ENCODE measurements at places on chromosomes 11 and 22.

GRCh38 chr22:30393885-30394284 is 2.9 kb upstream of the SEC14L2 start:
- H3K27me3 ChIP-seq: no peaks in the 10 kb centered on the region
- peaks cover 54% of the 10 kb centered on the region for H3K4me1 ChIP-seq
- no peak for DNase-seq
- H3K4me3 ChIP-seq: no peak overlapping the region
- H3K27ac ChIP-seq: no peak overlapping the region
- H3K36me3 ChIP-seq: no peaks in the 10 kb centered on the region

- no peaks in the 10 kb centered on the region for H3K36me3 ChIP-seq
- peaks cover 40% of the 10 kb centered on the region for H3K4me1 ChIP-seq
- no peak overlapping the region for H3K4me3 ChIP-seq
- H3K27me3 ChIP-seq: no peaks in the 10 kb centered on the region
- peak; percentile 12 for DNase-seq
Observed at GRCh38 chr11:128551611-128552335, 35.6 kb downstream of the ETS1 start.

GRCh38 chr22:26770624-26771023 is 113.2 kb downstream of the MIAT start:
- peaks cover 8% of the 10 kb centered on the region for H3K36me3 ChIP-seq
- no peaks in the 10 kb centered on the region for H3K27me3 ChIP-seq
- H3K4me3 ChIP-seq: no peak overlapping the region
- no peaks in the 10 kb centered on the region for H3K4me1 ChIP-seq

GRCh38 chr22:50227579-50228215 is 17.1 kb downstream of the TUBGCP6 start:
- H3K4me3 ChIP-seq: no peak overlapping the region
- H3K36me3 ChIP-seq: peaks cover 72% of the 10 kb centered on the region
- no peaks in the 10 kb centered on the region for H3K4me1 ChIP-seq
- H3K27me3 ChIP-seq: no peaks in the 10 kb centered on the region

DNA sequence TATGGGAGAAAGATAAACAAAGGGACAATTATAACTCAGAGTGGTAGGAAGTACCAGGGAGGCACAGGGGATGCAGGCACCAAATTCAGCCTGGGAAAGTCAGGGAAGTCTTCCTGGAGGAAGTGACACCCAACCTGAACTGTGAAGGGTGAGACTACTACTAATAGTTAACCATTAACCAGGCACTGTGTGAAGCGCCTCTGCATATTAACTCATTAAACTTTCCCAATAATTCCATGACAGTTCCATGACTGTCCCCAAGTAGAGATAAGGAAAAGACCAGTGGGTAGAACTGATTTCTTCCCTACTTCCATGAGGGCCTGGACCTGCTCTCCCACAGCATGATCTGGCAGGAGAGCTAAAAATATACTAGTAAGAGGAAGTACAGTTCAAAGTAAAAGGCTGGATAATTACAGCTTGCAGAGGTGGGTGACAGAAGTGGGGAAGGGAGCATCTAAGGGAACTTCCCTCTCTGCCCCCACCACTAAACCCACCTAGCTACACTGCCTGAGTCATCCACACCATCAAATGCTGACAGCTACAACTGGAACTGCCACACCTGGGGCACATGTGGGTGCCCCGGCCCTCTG is 4.7 kb upstream of the AP1B1 start:
- H3K27me3 ChIP-seq: peaks cover 6% of the 10 kb centered on the region
- no peak for DNase-seq
- no peak overlapping the region for H3K4me3 ChIP-seq
- no peaks in the 10 kb centered on the region for H3K36me3 ChIP-seq
- H3K4me1 ChIP-seq: peaks cover 19% of the 10 kb centered on the region
- H3K27ac ChIP-seq: no peak overlapping the region

DNA sequence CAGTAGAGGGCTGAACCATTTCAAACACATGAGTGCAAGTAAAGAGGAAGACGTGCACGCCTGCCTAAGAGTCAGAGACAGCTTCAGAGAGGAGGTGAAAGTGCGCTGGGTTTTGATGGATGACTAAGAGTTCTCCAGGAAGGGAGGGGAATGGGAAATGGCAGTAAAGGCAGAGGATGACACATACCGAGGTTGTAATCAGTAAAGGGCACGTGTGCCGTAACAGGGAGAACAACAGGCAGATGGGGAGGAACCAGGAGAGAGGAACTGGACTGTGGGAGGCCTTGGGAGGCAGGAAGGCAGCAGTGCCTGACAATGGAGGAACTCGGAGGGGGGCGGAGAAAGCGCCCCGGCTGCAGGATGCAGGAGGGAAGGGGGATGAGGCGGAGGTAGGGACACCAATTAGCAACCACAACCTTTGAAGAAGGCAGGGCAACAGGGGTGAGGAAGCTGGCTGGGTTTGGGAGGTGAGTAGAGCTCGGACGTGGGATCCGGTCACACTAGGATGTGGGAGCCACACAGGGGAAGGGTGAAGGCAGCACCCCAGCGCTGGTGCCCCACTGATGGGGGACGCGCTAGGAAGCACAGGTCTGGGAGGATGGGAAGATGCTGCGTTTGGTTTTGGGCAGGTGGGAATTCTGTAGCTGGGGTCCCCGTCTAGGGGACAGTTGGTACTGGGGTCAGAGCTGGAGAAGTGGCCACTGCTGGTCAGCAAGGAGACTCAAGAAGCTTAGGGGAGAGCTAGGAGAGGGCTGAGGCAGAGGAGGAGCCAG is 67.4 kb downstream of the SCUBE1 start:
- no peaks in the 10 kb centered on the region for H3K36me3 ChIP-seq
- no peak overlapping the region for H3K27ac ChIP-seq
- no peak for DNase-seq

GRCh38 chr11:95750101-95750500 is 39.5 kb downstream of the FAM76B start:
- H3K27me3 ChIP-seq: no peaks in the 10 kb centered on the region
- no peak overlapping the region for H3K4me3 ChIP-seq
- DNase-seq: no peak
- no peak overlapping the region for H3K27ac ChIP-seq

DNA sequence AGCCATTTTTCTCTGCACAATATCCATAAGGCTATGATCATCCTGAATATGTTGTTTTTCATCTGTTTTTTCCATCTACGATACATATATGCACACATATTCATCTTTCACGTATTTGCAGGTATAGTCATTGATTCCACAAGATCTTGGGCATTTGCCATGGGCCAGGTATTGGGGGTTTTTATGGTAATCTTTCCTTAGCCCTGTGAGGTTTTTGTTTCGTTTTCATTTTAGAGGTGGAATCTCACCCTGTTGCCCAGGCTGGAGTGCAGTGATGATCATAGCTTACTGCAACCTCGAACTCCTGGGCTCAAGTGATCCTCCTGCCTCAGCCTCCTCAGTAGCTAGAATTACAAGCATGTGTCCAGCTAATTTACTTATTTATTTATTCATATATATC is 20.0 kb downstream of the CD6 start:
- no peaks in the 10 kb centered on the region for H3K27me3 ChIP-seq
- peaks cover 12% of the 10 kb centered on the region for H3K36me3 ChIP-seq

GRCh38 chr11:9643751-9644150 is 20.1 kb upstream of the SWAP70 start:
- H3K4me3 ChIP-seq: no peak overlapping the region
- no peaks in the 10 kb centered on the region for H3K27me3 ChIP-seq
- no peak for DNase-seq
- no peaks in the 10 kb centered on the region for H3K36me3 ChIP-seq

GRCh38 chr11:96205460-96205809 is 137.6 kb downstream of the MAML2 start:
- no peaks in the 10 kb centered on the region for H3K27me3 ChIP-seq
- H3K36me3 ChIP-seq: no peaks in the 10 kb centered on the region
- H3K4me1 ChIP-seq: peaks cover 37% of the 10 kb centered on the region
- no peak overlapping the region for H3K4me3 ChIP-seq

DNA sequence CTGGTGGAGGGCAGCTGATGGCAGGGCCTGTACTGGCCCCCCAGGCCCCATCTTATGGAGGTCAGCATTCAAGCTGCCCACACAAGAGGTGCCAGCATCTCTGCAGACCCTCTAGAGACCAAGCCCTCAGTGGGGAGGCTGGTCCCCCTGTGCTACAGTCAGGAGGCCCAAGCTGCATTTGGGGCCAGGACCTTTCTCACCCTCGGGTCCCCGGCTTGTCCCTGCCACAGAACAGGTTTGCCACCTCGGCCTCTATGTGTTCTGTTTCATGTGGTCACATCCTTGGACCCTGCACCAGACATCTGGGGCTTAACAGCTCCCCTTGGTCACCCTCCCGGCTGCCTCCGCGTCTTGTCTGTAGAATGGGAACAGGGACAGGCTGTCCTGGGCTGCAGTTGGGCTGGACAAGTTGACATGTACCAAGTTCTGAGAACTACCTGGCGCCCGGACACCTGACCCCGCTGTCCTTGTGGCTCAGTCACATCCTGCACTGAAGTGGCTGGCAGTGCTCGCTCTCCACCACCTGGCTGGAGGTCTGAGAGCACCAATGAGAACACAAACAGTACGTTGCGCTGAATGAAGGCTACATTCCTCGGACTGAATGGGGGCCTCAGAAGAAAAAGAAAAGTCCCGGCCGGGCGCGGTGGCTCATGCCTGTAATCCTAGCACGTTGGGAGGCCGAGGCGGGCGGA is 2.7 kb upstream of the PLXNB2 start:
- H3K27ac ChIP-seq: no peak overlapping the region
- H3K4me3 ChIP-seq: no peak overlapping the region
- H3K4me1 ChIP-seq: peaks cover 43% of the 10 kb centered on the region
- H3K36me3 ChIP-seq: no peaks in the 10 kb centered on the region
- peaks cover 31% of the 10 kb centered on the region for H3K27me3 ChIP-seq
- DNase-seq: no peak

DNA sequence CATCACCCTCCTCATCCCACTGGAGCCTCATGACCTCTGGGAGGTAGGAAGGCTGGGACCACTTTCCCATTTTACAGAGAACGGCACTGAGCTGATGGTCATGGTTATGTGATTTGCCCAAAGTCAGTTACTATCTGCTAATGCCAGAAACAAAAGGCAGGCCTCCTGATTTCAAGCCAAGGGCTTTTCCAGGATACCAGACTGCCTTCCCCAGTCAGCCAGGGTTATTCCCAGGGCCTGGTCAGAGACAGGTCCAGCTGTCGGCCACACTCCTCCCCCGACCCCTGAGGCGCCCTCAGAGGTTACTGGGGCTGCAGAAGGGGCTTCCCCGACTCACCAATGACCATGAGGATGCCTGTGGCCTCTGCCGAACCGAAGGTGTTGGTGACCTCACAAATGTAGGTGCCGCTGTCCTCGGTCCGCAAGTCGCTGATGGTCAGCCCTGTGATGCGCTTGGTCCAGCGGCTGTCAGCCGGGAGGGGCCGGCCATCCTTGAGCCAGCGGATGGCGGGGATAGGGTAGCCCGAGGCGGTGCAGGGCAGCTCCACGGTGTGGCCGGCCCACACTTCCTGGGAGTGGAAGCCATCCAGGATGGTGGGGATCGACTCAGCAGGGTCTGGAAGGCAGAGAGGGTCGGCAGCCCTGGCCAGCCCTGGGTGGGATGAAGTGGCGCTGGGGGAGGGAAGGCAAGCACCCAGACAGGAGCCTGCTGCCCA is 197.0 kb downstream of the CEP164 start:
- DNase-seq: no peak
- no peak overlapping the region for H3K27ac ChIP-seq
- H3K4me3 ChIP-seq: no peak overlapping the region
- H3K27me3 ChIP-seq: no peaks in the 10 kb centered on the region
- no peaks in the 10 kb centered on the region for H3K36me3 ChIP-seq

DNA sequence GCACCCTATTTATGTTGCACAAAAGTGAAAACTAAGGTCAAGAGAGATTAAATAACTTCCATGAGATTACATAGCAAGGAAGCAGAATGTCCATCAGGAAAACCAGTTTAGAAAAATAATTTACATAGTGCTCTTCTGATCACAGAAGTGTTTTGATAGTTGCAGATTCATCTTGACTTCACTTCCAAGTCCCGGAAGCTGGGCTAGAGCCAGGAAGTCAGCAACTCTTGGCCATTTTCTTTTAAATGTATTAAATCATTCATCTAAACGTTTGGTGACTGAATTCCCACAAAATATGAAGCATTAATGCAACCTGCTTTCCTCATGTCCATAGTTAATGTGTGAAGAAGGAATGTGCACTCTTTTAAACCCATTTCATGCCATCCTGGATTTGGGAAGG is 29.7 kb downstream of the APLP2 start:
- H3K27me3 ChIP-seq: no peaks in the 10 kb centered on the region
- no peak overlapping the region for H3K27ac ChIP-seq
- H3K4me3 ChIP-seq: no peak overlapping the region
- H3K4me1 ChIP-seq: no peaks in the 10 kb centered on the region
- no peak for DNase-seq

GRCh38 chr11:22774716-22775115 is 54.9 kb downstream of the SVIP start:
- H3K4me3 ChIP-seq: no peak overlapping the region
- no peaks in the 10 kb centered on the region for H3K4me1 ChIP-seq
- H3K27me3 ChIP-seq: no peaks in the 10 kb centered on the region
- DNase-seq: no peak
- H3K27ac ChIP-seq: no peak overlapping the region
- no peaks in the 10 kb centered on the region for H3K36me3 ChIP-seq

- peaks cover 66% of the 10 kb centered on the region for H3K36me3 ChIP-seq
- no peaks in the 10 kb centered on the region for H3K27me3 ChIP-seq
- no peak overlapping the region for H3K27ac ChIP-seq
- DNase-seq: no peak
- H3K4me3 ChIP-seq: no peak overlapping the region
- peaks cover 13% of the 10 kb centered on the region for H3K4me1 ChIP-seq
Observed at GRCh38 chr11:65535102-65535501, 10.2 kb downstream of the SCYL1 start.

GRCh38 chr11:131745405-131745804 is 375.0 kb downstream of the NTM start:
- DNase-seq: no peak
- no peak overlapping the region for H3K4me3 ChIP-seq
- no peaks in the 10 kb centered on the region for H3K4me1 ChIP-seq
- no peaks in the 10 kb centered on the region for H3K36me3 ChIP-seq

GRCh38 chr11:73851046-73851764 is 25.4 kb downstream of the COA4 start:
- no peak overlapping the region for H3K27ac ChIP-seq
- no peak overlapping the region for H3K4me3 ChIP-seq
- no peaks in the 10 kb centered on the region for H3K27me3 ChIP-seq
- no peak for DNase-seq
- no peaks in the 10 kb centered on the region for H3K4me1 ChIP-seq
- H3K36me3 ChIP-seq: peaks cover 5% of the 10 kb centered on the region

GRCh38 chr22:22068657-22069056 is 86.1 kb upstream of the TOP3B start:
- no peak for DNase-seq
- no peaks in the 10 kb centered on the region for H3K4me1 ChIP-seq
- no peaks in the 10 kb centered on the region for H3K27me3 ChIP-seq
- H3K36me3 ChIP-seq: no peaks in the 10 kb centered on the region

GRCh38 chr11:81476345-81476744 is 1257.3 kb downstream of the FAM181B start:
- no peak for DNase-seq
- no peak overlapping the region for H3K27ac ChIP-seq
- no peaks in the 10 kb centered on the region for H3K36me3 ChIP-seq
- H3K4me3 ChIP-seq: no peak overlapping the region
- no peaks in the 10 kb centered on the region for H3K27me3 ChIP-seq

- H3K27me3 ChIP-seq: no peaks in the 10 kb centered on the region
- peaks cover 26% of the 10 kb centered on the region for H3K4me1 ChIP-seq
- no peak for DNase-seq
- peak overlapping the region; percentile 87 for H3K27ac ChIP-seq
Observed at GRCh38 chr22:38700270-38700788, 414 bp downstream of the JOSD1 start.

All from T-cell (primary cell).